ENCODE measurements at places on chromosomes 11 and 22.

DNA sequence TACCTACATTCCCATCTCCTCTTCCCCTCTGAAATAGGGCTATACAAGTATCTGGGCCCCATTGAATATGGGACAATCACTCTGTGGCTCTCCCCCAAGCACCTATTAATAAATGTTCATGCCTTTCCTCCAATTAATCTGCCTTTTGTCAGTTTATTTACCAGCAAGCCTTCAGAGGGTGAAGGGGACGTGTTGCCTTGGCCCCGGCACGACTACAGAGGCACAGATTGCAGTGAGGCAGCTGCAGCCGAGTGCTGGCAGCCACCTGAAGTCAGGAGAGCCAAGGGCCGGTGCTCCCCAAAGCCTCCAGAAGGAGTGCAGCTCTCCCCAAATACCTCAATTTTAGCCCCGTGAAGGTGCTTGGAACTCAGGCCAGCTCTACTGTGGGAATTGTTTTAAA lies 580.9 kb upstream of the B3GAT1 start:
- no peak for DNase-seq

- peak; percentile 94 for DNase-seq
Observed at GRCh38 chr11:10868352-10868751, 10.5 kb upstream of the ZBED5 start.

- DNase-seq = no peak
Observed at GRCh38 chr11:22681281-22681812, 14.9 kb downstream of the GAS2 start.

- peak; percentile 66 for DNase-seq
Observed at GRCh38 chr11:46850829-46851380, 4.8 kb upstream of the CKAP5 start.

GRCh38 chr11:85171648-85172257 lies 455.4 kb downstream of the DLG2 start:
- no peak for DNase-seq

GRCh38 chr11:8671651-8672062 lies 10.8 kb downstream of the TRIM66 start:
- peak; percentile 82 for DNase-seq

GRCh38 chr11:80958361-80958760 lies 1517.5 kb upstream of the TENM4 start:
- DNase-seq = peak; percentile 85

GRCh38 chr11:126083829-126084607 lies 21.4 kb upstream of the CDON start:
- no peak for DNase-seq

- no peak for DNase-seq
Observed at GRCh38 chr11:110470716-110471115, 41.0 kb downstream of the FDX1 start.

- no peak for DNase-seq
Observed at GRCh38 chr11:83004746-83005556, 66.7 kb downstream of the RAB30 start.

GRCh38 chr22:50310031-50310722 lies 2.7 kb upstream of the PLXNB2 start:
- DNase-seq = no peak

- no peak for DNase-seq
Observed at GRCh38 chr11:128745311-128746136, 51.7 kb downstream of the FLI1 start.

- DNase-seq = no peak
Observed at GRCh38 chr11:64428693-64429092, 69.7 kb downstream of the RPS6KA4 start.

DNA sequence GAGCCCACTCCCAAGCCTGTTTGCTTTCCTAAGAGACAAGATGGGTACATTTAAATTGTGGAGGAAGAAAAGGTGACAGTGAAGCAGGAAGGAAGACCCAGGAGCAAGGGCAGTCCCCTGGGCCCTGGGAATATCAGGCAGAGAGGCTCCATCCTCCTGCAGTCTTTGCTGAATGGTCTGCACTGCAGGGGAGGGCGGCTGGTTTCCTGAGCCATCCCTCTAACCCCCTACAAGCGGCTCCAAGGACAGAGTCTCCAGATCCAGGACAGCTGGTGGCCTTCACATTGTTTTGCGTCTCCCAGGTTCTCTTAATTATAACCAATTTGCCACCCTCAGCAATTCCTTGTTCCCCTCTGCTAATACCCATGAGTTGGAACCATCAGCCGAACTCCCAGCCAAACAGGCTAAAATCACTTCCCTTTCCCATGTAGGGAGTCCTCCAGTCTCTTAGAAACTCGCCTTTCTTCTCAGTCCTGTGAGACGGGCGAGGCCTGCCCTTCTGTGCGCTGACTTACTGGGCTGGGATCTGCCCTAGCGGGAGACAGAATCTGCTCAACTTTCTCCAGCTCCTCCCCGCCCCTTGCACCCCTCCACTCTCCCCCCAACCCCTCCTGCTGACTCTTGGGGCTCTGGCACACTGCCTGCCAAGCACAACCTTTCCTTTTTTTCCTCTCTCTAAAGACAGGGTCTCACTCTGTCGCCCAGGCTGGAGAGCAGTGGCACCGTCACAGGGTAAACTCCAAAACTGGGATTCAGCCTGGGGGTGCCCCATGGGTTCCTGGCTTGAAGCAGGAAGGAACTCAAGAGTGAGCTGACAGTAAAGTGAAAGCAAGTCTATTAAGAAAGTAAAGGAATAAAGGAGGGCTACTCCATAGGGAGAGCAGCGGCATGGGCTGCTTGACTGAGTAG lies 53.4 kb upstream of the EMID1 start:
- no peak for DNase-seq

GRCh38 chr11:41459465-41460401 lies at the start of gene LRRC4C:
Gene LRRC4C, minus strand, starts transcription at chr11:41459652.
- DNase-seq = no peak

DNA sequence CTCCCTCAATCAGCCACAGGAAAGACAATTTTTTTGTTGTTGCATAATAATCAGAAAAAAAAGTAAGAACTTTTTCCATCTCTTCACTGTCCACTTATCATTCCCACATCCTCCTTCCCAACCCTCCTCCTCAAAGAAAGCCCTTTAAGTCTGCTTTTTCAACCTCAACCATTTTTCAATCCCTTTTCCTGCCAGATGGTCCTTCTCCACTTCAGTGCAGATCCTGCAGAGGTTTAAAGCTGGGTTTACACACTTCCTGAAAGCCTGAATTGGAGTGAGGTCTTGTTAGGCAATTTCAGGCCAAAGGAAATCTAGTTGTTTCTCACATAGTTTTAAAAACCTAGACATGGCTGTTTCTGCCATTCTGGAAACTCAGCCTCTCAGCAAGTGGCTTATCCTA lies 78.3 kb downstream of the RPL27A start:
- peak; percentile 94 for DNase-seq

DNA sequence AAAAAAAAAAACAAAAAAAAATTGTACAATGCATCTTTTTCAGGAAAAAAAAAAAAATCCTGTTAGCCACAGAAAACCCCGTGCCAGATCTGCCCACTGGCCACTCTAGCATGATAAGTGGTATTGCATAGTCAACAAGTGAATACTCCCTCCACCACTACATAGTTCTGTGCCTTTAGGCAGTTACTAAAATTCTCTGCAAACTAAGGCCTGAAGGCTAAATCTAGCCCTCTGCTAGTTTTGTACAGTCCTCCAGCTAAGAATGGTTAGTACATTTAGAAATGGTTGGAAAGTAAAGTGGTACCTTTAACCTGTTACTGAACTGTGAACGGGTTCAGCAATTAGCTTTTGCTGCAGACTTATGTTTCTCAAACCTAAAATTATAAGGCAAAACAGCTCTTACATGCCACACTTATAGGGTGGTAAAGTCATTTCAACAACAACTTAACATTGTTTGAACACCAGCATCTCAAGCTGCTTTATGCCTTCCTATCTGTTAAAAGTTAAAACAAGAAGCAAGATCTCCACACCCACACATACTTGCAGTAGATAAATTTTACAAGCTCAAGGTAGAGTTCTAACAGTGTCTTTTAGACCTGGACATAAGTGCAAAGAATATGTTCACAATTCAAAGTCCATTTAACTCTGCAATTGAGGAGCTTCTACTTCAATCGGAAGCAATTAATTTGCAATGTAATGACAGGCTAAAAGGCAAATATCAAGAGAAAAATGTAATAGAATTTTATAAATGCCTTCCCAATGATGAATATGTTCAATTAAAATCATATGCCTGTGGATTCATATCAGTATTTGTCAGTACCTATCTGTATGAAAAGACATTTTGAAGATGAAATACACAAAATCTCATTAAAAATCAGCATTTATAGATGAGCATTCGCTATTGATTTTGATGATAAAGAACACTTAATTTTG lies 7.3 kb downstream of the C11orf71 start:
- no peak for DNase-seq

GRCh38 chr11:119752946-119753345 lies 23.9 kb upstream of the NECTIN1 start:
- no peak for DNase-seq

DNA sequence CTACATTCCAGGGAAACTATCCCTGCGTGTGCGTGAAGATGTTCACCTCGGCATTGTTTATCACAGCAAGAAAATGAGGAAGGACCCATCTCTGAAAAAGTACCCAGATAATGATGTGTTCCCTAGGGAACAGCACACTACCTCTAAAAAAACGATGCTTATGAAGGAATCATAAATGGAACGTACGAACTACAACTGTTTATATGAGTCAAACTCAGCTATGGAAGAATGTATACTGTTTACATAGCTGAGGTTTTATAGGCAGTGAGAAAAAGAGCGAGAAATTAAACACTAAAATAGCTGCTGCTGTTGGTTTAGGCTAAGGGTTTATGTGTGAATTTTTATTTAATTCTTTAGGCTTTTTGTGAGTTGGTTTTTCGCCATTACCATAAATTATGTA lies 48.9 kb downstream of the APOL1 start:
- DNase-seq = peak; percentile 84

Measured in amniotic epithelial cell (primary cell).